ENCODE measurements at places on chromosomes 1 and 21.

DNA sequence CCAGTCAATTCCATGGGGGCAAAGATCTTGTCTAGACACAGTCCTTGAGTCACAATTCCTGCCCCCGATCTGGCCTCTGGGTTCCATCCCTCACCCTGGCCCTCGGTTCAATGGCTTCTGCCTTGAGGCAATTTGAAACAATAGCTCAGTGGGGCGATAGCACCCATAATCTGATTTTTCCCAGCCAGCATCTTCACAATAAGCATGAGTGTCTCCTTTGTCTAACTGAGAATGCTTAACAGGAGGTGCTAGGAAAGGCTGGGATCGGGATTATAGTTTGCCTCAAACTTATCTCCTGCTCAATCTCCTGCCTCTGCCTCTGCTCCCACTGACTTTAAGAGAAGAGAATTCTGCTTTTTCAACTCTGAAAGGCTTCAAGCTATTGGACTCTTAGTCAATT lies 293.9 kb upstream of the PROX1 start:
- no peak for DNase-seq

DNA sequence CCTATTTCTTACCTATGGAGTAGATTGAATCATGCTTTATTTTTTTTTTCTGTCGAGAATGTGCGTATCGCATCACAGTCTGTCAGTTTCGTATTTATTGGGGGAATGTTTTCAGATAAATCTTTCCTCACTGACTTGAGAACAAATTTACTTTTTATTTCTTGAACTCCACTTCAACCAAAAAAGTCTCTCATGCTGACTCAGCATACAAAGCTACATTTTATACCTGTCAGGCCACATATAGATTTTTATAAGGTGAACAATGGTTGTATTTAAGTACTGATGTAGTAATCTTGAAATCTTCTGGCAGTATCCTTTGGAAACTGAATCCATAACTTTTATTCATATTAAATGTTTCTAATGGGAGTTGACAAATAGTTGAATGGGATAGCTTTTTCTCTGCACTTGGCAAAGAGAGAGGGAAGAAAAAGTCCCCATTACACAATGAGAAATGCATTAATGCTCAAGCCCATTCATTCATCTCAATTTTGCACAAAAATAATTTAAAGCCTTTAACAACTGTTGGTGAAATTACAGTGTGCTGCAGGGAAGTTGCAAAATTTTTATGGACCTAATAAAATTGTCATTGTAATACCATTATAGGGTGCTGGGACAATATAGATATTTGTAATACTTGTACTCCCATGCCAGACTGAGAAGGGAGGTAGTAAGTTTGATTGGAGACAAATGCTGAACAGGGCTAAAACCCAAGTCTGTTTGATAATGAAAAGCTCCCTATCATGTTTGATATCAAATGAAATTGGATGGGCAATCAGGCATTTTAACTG lies 367.6 kb downstream of the HLX start:
- no peak for DNase-seq

DNA sequence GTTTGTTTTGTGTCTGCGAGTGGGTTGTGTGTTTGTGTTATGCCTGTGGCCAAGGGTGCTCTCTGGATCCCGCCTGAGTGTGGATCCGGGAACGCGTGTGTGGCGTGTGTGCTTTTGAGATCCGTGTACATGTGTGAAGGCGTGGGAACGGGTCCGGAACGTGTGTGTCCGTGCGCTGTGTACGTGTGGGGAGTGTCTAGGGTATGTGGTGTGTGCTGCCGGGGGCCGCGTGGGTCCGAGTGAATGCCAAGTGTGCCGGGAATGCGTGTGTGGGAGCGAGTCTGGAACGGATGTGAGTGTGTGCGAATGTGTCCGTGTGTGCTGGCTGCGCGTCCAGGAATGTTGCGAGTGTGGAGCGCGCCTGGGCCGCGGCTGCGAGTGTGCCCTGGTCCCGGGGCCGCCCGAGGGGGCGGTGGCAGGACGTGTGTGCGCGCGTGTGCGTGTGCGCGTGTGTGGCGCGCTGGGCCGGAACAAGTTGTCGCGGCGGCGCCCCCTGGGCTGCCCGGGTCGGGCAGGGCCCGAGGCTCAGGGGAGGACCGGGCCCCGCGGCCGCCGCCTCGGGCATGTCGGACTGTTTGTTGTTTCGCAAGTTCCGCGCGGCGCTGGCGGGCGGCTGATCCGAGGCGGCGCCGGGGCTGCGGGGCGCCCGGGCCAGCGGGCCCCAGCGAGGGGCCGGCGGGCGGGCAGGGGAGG lies 953 bp downstream of the PTPRU start:
- no peak for DNase-seq

- DNase-seq, result peak; percentile 5
Measured at GRCh38 chr1:91650764-91651163, 150.1 kb downstream of the CDC7 start.

GRCh38 chr1:32647308-32648134 lies 2.8 kb downstream of the ZBTB8OS start:
- DNase-seq, result no peak

DNA sequence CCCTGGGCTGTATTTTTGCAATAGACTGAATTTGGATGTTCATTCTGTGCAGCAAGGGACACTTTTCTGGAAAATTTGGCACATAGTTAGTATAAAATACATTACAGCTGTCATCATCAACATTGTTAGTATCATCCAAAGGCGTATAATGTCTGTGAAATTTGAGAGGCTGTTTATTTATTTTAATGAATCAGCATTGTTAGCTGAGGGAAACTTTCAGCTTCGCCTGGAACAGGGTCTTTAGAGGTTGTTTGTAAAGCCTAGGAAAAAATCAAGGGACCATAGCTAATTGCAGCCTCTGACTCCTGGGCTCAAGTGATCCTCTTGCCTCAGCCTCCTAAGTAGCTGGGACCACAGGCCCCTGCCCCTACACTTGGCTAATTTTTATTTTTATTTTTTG lies 106.8 kb upstream of the USP24 start:
- no peak for DNase-seq

GRCh38 chr1:76921590-76921989 lies 54.3 kb downstream of the ST6GALNAC5 start:
- DNase-seq, result no peak

GRCh38 chr1:66271216-66271903 lies 262.6 kb upstream of the SGIP1 start:
- DNase-seq, result peak; percentile 14

- DNase-seq, result no peak
Measured at GRCh38 chr1:179876300-179876715, 1.3 kb downstream of the TOR1AIP2 start.

GRCh38 chr21:37675202-37675801 lies 241.0 kb downstream of the KCNJ6 start:
- peak; percentile 63 for DNase-seq

- no peak for DNase-seq
Measured at GRCh38 chr1:24003331-24003972, 23.3 kb upstream of the SRSF10 start.

DNA sequence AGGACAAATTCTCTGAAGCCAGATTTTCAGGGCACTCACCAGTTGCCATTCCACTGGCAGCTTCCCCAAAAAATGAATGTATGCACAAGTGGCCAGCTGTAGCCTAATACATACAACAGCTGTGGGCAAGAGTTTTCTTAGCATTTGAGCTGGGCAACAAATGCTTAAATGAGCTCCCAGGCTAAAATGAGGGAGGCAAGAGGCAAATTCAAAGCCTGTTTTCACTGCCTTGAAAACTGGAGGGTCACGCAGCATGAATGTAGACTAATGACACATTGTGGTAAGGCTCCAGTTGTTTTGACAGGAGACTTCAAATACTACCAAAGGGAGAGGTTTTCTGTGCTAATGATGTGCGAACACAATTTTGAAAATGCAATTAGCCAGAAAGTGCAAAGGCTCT lies 88.2 kb downstream of the TIAM1 start:
- DNase-seq, result no peak

DNA sequence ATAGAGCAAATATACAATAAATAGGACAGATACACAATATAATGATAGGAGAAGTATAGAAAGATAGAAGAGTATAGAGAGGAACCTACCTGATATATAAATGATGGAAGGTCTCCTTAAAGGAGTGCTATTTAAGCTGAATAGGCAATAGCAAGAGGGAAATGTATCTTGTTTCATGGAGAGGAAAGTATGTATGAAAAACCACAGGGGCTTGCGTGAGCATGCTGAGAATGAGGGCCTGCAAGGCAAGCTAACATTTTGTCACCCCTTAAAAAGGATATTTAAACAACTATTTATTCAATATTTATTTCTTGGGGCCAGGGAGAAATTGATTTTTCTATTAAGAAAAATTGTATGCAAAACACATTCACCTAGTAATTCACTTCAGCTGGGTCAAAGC lies 150.9 kb upstream of the ZRANB2 start:
- no peak for DNase-seq

- DNase-seq, result no peak
Measured at GRCh38 chr1:209433649-209434031, 149.9 kb upstream of the CAMK1G start.

- DNase-seq, result no peak
Measured at GRCh38 chr1:86195281-86195680, 38.7 kb upstream of the COL24A1 start.

GRCh38 chr1:11198851-11199594 lies 9.9 kb downstream of the ANGPTL7 start:
- DNase-seq, result peak; percentile 98

- DNase-seq, result peak; percentile 27
Measured at GRCh38 chr1:197776351-197777105, 1.2 kb upstream of the DENND1B start.

GRCh38 chr1:3520419-3521378 lies 66.2 kb downstream of the ARHGEF16 start:
- no peak for DNase-seq

GRCh38 chr1:21573971-21574465 lies 64.8 kb downstream of the ALPL start:
- peak; percentile 95 for DNase-seq
